Fibroblast of gingiva (primary cell): ENCODE measurements at places on chromosomes 13 and 19.

DNA sequence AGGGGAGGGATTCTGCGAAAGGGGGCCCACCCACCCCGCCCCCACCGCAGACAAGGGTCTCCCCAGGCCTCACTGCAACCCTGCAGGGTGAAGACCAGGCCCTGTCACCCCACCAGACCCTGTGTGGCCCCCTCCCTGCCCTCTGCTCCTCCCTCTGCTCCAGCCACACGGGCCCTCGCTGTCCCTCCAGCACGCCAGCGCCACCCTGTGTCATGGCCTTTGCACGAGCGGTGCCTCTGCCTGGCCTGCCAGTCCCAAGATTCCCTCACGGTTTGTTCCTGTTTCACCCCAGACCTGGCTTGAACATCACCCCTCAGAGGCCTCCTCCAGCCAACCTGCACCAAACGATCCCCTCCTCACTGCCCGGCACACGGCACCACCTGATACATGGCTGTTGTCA, 27.3 kb downstream of the PIP5K1C start:
- no peak for DNase-seq

DNA sequence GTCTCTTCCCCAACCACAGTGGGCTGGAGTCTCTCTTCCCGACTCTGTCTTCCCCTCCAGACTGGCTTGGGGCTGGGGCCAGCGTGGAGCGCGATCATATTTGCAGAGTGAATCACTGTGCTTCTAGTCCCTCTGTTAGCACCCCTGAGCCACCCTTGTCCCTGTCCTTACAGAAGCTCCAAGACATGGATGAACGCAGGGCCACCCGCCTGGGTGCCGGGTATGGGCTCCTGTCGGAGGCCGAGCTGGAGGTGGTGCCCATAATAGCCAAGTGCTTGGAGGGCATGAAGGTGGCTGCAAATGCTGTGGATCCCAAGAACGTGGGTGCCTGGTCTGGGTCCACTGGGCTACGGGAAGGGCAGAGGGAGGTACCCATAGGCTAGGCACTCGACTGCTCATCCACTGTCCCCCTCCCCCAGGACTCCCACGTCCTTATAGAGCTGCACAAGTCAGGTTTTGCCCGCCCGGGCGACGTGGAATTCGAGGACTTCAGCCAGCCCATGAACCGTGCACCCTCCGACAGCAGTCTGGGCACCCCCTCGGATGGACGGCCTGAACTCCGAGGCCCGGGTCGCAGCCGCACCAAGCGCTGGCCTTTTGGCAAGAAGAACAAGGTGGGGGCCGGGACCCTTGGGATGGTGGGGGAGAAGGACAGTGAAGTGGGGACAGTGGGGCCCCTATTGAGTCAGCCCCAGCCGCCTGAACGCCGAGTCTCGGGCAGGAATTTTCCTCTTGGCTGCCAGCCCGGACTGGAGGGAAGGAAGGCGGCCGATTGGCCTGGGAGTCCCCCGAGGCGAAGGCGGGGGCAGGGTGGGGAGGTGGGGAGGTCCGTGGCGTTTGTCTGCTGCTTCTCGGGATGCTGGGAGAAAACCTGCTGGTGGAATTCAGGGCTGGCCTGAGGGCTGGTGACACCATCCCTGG, 5.2 kb downstream of the TRIP10 start:
- peak; percentile 76 for DNase-seq

DNA sequence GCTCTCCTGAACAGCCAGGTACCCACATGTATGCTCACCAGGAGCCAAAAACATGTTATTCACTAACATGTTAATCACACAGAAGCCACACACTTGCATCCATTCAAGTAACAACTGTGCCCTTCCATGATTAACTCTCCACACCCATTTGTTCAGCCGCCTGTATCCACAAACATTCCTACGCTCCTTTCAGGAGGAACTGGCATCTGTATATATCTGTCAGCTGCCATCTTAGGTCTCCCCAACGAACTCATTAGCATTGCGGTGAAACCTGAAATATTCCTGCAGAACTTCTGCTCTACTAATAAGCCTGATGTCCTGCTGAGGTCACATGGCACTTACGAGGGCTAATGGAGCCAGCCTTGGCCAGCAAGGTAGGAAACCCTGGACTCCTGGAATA, 33.0 kb downstream of the OLFM2 start:
- DNase-seq: no peak

- DNase-seq: no peak
Observed at GRCh38 chr13:32734511-32734910, 148.3 kb downstream of the PDS5B start.

GRCh38 chr13:76934671-76935070, 13.6 kb upstream of the ACOD1 start:
- DNase-seq: peak; percentile 36

DNA sequence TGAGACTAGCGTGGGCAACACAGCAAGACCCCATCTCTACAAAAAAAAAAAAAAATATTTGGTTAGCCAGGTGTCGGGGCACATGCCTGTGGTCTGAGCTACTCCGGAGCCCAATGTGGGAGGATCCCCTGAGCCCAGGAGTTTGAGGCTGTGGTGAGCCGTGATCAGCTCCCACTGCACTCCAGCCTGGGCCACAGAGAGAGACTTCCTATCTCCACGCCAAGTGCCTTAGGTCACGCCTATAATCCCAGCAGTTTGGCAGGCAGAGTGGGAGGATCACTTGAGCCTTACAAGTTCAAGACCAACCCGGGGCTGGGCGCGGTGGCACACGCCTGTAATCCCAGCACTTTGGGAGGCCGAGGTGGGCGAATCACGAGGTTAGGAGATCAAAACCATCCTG, 8.7 kb upstream of the ADAT3 start:
- no peak for DNase-seq

DNA sequence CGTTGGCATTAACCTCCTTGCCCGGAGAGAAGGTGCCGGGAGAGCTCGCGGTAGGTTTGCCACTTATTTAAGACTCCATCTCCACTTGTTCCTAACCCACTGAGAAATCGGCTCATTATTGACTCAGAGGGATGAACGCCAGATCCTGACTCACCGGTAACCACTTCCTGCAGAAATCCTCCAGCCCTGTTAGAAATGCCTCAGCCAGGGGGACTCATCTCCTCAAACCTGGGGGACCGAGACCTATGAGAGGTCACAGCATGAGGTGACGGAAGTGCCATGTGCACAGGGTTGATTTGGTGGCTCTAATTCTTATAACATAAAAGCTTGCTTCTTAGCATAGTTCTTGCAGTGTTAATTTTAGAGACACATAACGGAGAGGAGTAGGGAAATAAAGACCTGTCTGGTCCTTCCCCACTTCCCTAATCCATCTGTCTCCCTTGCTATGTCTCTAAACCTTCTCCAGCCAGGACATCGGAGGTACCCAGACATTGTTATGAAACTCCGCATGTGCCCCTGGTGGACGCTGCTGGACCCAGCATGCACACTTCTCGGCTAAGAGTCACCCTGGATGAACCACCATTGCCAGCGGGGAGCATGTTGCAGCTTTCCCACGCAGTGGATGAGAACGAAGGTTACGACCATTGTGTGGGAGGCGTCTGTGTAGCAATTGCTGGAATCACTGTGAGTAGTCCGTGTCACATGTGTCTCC, 158.9 kb downstream of the EFNB2 start:
- DNase-seq: peak; percentile 41

DNA sequence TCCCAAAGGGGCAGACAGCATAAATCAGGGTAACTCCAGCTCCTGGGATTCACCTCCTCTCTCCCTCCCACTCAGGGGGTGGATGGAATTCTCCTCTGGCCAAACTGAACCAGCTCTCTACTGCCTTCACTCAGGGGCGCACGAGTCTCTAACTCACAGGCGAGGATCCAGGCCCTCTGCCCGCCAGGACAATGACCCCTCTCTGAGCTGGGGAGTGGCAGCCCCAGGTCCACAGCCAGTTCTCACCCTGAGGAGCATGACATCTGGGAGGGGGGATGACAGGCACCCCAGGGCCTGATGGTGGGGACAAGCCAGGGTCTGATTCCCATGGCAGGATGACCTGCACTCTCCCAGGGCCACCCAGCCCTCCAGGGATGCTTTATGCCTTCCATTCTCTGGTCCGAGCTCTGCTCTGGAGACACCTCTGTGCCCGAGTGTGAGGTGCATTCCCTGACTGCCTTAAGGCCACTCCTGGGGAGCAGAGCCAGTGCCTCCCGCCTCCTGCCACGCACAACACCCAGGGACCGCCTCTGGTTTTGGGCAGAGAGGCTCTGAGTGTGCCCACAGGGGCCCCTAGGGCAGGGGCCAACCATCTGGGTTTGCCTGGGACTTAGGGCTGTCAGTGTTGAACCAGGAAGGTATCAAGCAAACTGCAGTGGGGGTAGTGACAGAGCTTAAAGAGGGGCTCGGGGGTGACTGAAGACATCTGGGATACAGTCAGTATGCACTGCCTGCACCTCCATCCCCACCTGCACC, 66.2 kb downstream of the GNG7 start:
- no peak for DNase-seq

DNA sequence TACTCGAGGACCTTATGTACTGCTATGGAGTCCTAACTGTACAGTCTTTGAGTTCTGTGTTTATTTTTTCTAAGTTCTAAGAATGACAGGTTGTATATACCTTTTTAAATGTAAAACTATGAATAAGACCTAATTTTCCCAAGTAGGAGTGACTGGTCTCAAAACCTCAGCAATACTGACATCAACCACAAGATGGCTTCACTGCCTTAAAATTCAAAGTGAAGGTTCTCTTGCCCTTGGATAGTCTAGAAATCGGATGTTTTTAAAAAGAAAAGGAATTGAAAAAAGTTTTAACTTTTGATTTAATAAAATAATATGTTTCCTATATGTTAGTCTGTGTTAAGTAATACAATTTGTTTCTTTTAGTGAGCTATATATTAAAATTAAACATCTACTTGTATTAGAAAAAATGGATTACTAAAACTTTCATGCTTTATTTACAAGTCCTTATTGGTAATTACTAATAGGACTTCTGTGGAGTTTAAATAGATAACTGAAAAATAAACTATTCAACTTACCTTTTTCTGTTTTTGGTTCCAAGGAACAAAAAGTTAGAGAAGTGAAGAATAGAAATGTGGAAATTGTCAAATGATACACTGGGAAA, 52.0 kb downstream of the TDRD3 start:
- DNase-seq: peak; percentile 50

DNA sequence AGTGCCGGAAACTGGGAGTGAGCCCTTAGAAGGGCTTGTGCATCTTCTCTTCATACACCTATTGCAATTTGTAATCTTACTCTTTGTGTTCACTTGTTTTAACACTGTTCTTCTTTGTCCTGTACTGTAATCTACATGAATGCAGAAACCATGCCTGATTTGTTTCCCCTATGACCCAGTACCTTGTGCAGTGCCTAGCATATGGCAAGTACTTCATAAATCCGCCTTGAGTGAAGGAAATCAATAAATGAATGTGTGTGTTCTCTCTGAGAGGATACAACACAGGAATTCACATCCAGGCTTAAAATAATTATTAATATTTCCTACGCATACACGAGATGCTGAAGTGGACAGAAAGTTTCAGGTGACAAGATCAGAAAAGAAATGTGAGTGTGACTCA, 172.6 kb downstream of the GPC6 start:
- no peak for DNase-seq

- peak; percentile 91 for DNase-seq
Observed at GRCh38 chr13:41505209-41505835, 48.0 kb downstream of the RGCC start.

DNA sequence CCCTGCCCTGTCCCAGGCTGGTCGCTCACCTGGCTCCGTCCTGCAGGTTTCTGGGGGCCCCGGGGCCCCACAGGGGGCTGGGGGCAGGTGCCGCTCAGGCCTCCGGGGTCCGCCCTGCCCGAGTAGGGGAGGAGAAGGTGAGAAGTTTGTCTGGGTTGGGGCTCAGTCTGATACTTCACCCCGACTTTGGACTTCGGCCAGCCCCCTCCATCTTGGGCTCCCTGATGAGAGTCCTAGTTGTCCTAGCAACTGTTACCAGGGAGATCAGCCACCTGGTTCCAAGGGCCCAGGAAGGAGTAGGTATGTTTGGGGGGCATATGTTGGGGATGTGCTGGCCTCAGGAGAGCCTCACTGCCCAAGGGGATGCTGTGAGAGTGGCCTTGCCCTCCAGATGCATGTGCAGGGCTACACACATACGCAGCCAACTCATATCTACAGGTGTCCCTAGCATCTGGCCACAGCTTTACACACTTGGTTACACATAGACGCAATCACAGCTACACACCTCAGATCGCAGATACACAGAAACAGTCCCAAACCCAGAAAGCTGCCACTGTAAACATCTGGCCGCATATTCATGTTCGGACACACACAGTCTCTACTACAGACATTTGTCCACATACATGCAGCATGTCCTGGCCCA, 3.4 kb downstream of the NUMBL start:
- DNase-seq: no peak

GRCh38 chr13:29758531-29759114, 91.8 kb downstream of the UBL3 start:
- DNase-seq: no peak
